ENCODE measurements at places on chromosomes 7 and 10.

DNA sequence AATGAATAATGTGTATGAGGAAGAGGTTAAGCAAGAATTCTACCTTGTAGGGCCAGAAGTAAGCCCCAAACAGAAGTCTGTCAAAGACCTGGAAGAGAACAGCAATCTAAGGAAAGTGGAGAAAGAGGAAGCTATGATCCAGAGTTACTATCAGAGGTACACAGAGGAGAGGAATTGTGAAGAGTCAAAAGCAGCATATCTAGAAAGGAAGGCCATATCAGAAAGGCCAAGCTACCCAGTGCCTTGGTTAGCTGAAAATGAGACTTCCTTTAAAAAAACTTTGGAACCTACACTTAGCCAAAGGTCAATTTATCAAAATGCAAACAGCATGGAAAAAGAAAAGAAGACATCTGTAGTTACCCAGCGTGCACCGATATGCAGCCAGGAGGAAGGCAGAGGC, 42.7 kb upstream of the GAD2 start:
- DNase-seq, result no peak
- H3K4me3 ChIP-seq, result no peak overlapping the region
- no peaks in the 10 kb centered on the region for H3K36me3 ChIP-seq

DNA sequence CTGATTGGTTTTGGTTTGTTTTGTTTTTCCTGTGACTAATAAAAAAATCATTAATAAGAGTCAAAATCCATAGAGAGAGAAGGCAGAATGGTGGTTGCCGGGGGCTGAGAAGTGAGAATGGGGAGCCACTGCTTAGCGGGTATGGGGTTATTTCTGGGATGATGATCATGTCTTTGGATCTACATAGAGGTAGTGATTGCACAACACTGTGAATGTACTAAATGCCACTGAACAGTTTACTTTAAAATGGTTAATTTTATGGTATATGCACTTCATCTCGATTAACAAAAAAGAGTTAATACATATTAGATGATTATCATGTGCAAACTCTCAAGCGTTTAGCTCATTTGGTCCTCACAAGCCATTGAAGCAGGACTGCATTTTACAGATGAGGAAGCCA, 342.9 kb downstream of the ELMO1 start:
- H3K4me1 ChIP-seq, result peaks cover 22% of the 10 kb centered on the region
- H3K27me3 ChIP-seq, result no peaks in the 10 kb centered on the region
- no peak overlapping the region for H3K4me3 ChIP-seq
- no peaks in the 10 kb centered on the region for H3K36me3 ChIP-seq
- no peak overlapping the region for H3K27ac ChIP-seq
- no peak for DNase-seq

GRCh38 chr7:46945328-46945727, 636.6 kb downstream of the TNS3 start:
- H3K27me3 ChIP-seq, result no peaks in the 10 kb centered on the region
- no peaks in the 10 kb centered on the region for H3K36me3 ChIP-seq
- H3K27ac ChIP-seq, result no peak overlapping the region
- no peak overlapping the region for H3K4me3 ChIP-seq
- DNase-seq, result no peak
- H3K4me1 ChIP-seq, result no peaks in the 10 kb centered on the region

- H3K4me3 ChIP-seq, result no peak overlapping the region
- H3K27me3 ChIP-seq, result no peaks in the 10 kb centered on the region
- no peaks in the 10 kb centered on the region for H3K4me1 ChIP-seq
- no peaks in the 10 kb centered on the region for H3K36me3 ChIP-seq
Observed at GRCh38 chr7:117124591-117125220, 171.4 kb downstream of the ST7 start.

- peaks cover 28% of the 10 kb centered on the region for H3K27me3 ChIP-seq
- no peaks in the 10 kb centered on the region for H3K36me3 ChIP-seq
- no peak for DNase-seq
- peaks cover 13% of the 10 kb centered on the region for H3K4me1 ChIP-seq
Observed at GRCh38 chr7:141072548-141073172, 1.2 kb upstream of the TMEM178B start.

GRCh38 chr7:148261996-148262688, 328.4 kb upstream of the C7orf33 start:
- no peak for DNase-seq
- H3K36me3 ChIP-seq, result no peaks in the 10 kb centered on the region
- H3K4me1 ChIP-seq, result no peaks in the 10 kb centered on the region
- no peak overlapping the region for H3K27ac ChIP-seq

DNA sequence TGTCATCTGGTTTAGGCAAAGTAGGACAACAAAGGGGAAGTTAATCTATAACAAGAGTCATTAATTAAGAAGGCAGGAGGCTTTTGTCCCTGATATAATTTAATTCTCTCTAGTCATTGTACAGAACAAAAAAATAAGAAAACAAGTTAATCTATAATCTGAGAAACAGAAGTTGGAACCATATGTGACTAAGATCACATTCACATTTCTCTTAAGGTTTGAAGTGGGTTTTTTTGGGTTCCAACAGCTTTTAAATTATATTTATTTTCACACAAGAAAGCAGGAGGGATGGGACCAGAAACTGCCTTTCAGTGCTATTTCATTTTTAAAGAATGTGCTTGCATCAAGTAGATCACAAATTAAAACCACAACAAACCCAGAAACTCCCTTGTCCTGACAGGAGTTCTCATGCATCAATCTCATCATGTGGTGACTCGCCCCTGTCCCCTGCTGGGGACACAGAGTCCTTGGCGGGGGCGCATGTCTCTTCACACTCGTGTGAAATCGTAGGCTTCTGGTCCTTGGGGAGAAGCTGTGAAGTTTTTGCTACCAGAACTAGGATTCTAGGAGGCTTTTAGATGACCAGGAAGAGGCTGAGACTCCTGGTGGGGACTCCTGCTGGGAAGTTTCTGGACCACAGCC, 10.1 kb upstream of the OPN4 start:
- no peak for DNase-seq
- H3K4me3 ChIP-seq, result no peak overlapping the region
- no peak overlapping the region for H3K27ac ChIP-seq
- no peaks in the 10 kb centered on the region for H3K4me1 ChIP-seq
- no peaks in the 10 kb centered on the region for H3K27me3 ChIP-seq

- H3K4me3 ChIP-seq, result no peak overlapping the region
- H3K4me1 ChIP-seq, result peaks cover 30% of the 10 kb centered on the region
- H3K27ac ChIP-seq, result no peak overlapping the region
- no peak for DNase-seq
Observed at GRCh38 chr7:129843365-129843898, 109.3 kb downstream of the UBE2H start.

DNA sequence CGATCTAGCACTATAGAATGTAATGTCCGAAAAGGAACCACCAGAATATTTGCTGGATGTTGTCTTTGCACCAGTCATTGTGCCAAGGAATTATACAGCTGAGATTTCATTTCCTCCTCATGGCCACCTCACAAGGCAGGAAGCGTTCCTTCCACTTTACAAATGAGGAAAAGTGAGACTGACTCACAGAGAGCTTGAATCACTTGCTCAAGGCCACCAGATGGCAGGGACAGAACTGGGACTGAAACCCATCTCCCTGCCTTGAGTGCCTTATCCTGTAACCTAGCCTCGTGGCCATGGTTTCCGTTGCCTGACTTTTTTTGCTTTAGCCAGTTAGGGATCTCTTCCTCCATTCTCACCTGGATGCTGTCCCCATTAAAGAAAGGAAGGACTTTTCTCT, 44.7 kb upstream of the PDZD8 start:
- no peak overlapping the region for H3K27ac ChIP-seq
- no peak for DNase-seq
- H3K4me3 ChIP-seq, result no peak overlapping the region

- H3K27ac ChIP-seq, result peak overlapping the region; percentile 92
- DNase-seq, result no peak
- peak overlapping the region; percentile 64 for H3K4me3 ChIP-seq
- H3K27me3 ChIP-seq, result no peaks in the 10 kb centered on the region
- H3K36me3 ChIP-seq, result peaks cover 18% of the 10 kb centered on the region
- H3K4me1 ChIP-seq, result peaks cover 26% of the 10 kb centered on the region
Observed at GRCh38 chr7:150323682-150324372, 482 bp upstream of the ACTR3C start.

DNA sequence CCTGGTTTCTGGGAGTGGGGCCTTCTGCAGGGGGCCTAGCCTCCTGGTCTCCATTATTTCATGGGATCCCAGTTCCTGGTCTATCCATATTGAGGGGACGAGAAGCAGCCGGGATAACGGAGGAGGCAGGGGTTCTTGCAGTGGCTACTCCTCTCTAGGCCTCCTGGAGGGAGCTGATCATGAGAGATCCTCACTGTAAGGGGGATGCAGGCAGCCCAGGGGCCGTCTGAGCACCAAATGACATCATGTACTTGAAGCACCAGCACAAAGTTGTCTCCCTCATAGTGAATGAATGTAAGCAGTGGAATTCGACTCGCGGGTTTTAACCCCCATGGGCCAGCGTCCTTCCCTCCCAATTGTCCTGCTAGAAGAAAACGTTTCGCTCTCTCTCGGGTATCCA, 964 bp upstream of the ADCY1 start:
- H3K4me3 ChIP-seq, result no peak overlapping the region
- H3K4me1 ChIP-seq, result no peaks in the 10 kb centered on the region
- no peak for DNase-seq

DNA sequence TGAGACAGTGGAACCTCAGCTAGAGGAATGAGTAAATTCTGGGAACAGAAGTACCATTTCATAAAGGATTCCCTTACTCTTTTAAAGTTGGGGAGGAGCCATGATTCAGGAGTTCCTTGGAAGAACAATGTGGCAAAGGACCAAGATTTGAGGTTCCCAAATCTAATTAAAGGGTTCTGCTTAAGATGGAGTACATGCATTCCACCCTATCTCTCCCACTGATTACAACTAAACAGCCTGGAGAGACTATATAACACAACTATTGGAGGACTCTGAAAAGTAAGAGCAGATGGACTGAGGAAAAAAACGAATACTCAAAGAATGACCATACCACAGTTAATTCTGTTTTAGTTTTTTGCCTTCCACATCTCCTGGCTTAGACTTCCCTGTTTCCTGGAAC, 212.9 kb upstream of the IMMP2L start:
- H3K27me3 ChIP-seq, result no peaks in the 10 kb centered on the region
- H3K36me3 ChIP-seq, result no peaks in the 10 kb centered on the region
- no peak for DNase-seq
- no peaks in the 10 kb centered on the region for H3K4me1 ChIP-seq

DNA sequence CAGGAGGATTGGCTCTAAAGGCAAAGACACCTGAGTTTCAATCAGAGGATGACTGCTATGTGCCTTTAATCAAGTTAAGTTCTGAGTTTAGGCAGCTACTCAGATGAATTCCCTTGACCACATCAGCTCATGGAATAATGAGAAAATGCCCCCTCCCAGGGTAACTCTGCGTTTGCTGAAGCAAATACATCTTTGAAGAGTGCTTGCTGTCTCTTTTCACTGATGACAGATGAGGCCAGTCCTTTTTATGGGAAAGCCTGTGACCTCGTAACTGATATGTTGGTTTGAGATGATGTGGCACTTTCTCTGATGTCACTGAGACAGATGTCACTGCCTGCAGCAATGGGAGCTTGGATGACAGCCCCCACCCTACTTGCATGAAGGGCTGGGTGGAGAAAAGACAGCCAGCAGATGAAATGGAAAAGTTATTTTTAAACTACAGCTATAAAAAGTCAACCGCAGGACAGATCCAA, 43.7 kb upstream of the DGKI start:
- no peak overlapping the region for H3K27ac ChIP-seq
- DNase-seq, result no peak
- H3K27me3 ChIP-seq, result no peaks in the 10 kb centered on the region
- H3K4me3 ChIP-seq, result no peak overlapping the region
- peaks cover 8% of the 10 kb centered on the region for H3K36me3 ChIP-seq

DNA sequence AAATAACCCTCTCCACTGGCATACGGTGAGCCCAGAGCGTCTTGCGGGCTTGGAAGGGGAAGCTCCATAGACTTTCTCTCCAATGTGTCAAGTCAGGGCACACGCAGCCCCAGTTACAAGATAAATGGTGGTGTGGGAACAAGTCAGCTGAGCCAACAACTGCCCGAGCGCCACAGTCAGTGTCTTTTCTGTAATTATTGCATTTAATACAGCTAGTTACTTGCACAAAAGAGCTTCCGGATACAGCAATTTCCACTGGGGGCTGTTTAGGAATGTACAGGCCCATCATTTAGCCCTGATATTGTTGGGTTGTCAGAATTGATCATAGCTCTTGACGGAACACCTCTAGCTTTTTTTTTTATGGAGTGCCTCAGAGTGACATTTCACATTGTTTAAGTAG, 193.5 kb upstream of the SP8 start:
- no peak for DNase-seq
- no peak overlapping the region for H3K4me3 ChIP-seq

GRCh38 chr10:54496852-54497251, 304.2 kb downstream of the PCDH15 start:
- H3K36me3 ChIP-seq, result no peaks in the 10 kb centered on the region
- no peak overlapping the region for H3K4me3 ChIP-seq
- no peak overlapping the region for H3K27ac ChIP-seq
- no peaks in the 10 kb centered on the region for H3K27me3 ChIP-seq
- no peak for DNase-seq

DNA sequence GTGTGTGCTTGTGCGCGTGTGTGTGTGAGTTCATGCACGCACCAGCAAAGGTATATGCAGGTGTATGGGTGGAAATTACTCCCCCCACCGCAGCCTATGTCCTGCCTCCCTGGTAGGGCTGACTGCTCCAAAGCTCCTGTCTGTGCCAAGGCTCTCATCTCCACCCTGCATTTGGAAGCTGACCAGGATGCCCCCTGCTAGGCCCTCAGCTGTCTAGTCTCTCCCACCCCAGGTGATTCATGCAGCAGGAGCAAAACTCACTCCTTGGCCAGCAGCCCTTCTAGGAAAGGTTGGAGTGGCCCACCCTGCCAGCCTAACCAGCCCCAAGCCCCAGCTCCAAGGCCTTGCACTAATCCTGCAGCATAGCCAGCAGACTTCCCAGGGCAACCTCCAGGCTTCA, 148.4 kb downstream of the GRID1 start:
- H3K36me3 ChIP-seq, result no peaks in the 10 kb centered on the region
- no peak overlapping the region for H3K4me3 ChIP-seq

- no peak overlapping the region for H3K27ac ChIP-seq
- no peaks in the 10 kb centered on the region for H3K27me3 ChIP-seq
- H3K4me1 ChIP-seq, result no peaks in the 10 kb centered on the region
- H3K4me3 ChIP-seq, result no peak overlapping the region
- H3K36me3 ChIP-seq, result no peaks in the 10 kb centered on the region
- DNase-seq, result no peak
Observed at GRCh38 chr10:69934768-69935167, 117.9 kb upstream of the MACROH2A2 start.

- no peak for DNase-seq
- H3K4me1 ChIP-seq, result no peaks in the 10 kb centered on the region
- no peak overlapping the region for H3K4me3 ChIP-seq
- H3K27me3 ChIP-seq, result no peaks in the 10 kb centered on the region
Observed at GRCh38 chr7:16785846-16786245, 19.0 kb downstream of the AGR2 start.

GRCh38 chr7:70527520-70528115, 604.3 kb upstream of the GALNT17 start:
- no peak overlapping the region for H3K4me3 ChIP-seq
- DNase-seq, result no peak
- H3K4me1 ChIP-seq, result no peaks in the 10 kb centered on the region

- no peaks in the 10 kb centered on the region for H3K36me3 ChIP-seq
- H3K4me3 ChIP-seq, result no peak overlapping the region
- H3K27me3 ChIP-seq, result no peaks in the 10 kb centered on the region
- peak; percentile 48 for DNase-seq
- no peak overlapping the region for H3K27ac ChIP-seq
Observed at GRCh38 chr10:46549171-46550075, 7.0 kb downstream of the GPRIN2 start.

GRCh38 chr7:25967278-25968204, 184.5 kb upstream of the NFE2L3 start:
- no peak overlapping the region for H3K4me3 ChIP-seq
- no peak for DNase-seq
- H3K36me3 ChIP-seq, result no peaks in the 10 kb centered on the region
